ENCODE measurements at places on chromosomes 3 and 15.
A peak's percentile ranks its signal among the peaks of the same experiment; 100 is the strongest.

DNA sequence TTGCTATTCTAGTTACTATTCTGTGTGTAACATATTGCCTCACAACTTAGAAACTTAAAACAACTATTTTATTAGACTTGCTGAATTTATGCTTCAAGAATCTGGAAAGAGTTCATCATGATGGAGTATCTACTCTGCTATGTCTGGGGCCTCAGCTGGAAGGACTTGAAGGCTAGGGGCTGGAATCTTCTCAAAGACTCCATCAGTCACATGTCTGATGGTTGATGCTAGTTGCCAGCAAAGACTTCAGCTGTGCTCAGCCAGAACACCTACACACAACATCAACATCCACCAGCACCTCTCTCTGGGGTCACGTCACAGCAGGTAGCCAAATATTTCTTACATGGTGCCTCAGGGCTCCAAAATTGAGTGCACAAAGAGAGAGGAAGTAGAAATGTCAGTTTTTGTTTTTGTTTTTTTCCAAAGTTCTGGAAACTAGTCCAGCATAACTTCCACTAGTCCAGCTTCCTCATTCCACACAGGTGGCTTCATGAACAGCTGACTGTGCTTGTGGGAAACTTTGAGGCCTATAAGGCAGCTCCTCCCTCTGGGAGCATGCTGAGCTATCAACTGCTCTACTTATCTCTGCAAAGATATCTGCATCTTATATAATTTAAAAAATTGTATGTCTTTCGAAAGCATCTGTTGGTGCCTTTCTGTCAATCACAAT, 325.4 kb upstream of the AGTR1 start:
- no peak for DNase-seq

GRCh38 chr3:12479919-12480427, 4.3 kb upstream of the TSEN2 start:
- peak; percentile 37 for DNase-seq

DNA sequence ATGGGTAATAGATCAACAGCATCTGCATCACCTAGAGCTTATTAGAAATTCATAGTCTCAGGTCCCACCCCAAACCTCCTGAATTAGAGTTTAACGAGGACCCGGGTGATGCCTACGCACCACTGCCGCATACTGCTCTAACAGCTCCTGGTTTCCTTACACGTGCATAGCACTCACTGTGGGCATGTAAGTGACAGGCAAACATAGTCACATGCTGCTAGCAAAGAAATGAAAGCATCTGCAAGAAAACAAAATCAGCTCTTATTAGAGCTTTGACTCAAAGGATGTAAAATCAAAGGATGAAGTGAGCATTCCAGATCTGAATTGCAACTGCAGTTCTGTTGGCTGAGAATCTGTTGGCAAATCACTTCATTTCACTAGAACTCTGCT, 19.1 kb upstream of the RIOX2 start:
- peak; percentile 19 for DNase-seq

GRCh38 chr15:63855735-63856134, 22.0 kb upstream of the HERC1 start:
- no peak for DNase-seq

- no peak for DNase-seq
Observed at GRCh38 chr3:130816561-130817445, 70.2 kb upstream of the PIK3R4 start.

- no peak for DNase-seq
Observed at GRCh38 chr15:73596174-73596573, 37.0 kb downstream of the NPTN start.

- no peak for DNase-seq
Observed at GRCh38 chr3:67421912-67422311, 232.5 kb downstream of the SUCLG2 start.

DNA sequence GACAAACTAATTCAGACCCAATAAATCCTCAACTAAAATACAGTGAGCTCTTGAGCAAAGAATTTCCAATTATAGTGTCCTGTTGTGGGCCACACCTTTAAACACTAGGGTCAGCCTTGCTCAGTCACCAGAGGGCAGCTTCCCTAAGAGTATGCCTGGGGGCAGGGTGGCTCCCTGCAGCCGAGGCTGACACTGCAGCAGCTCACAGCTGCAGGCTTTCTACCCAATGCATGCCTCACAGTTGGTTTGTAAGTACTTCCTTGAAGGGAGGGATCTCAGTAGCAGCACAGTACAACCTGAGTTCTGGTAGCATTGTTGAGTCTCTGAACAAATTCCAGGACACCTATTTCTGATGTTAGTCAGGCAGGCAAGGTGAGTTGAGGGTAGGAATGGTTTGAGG, 335.6 kb downstream of the TUSC7 start:
- DNase-seq: no peak

DNA sequence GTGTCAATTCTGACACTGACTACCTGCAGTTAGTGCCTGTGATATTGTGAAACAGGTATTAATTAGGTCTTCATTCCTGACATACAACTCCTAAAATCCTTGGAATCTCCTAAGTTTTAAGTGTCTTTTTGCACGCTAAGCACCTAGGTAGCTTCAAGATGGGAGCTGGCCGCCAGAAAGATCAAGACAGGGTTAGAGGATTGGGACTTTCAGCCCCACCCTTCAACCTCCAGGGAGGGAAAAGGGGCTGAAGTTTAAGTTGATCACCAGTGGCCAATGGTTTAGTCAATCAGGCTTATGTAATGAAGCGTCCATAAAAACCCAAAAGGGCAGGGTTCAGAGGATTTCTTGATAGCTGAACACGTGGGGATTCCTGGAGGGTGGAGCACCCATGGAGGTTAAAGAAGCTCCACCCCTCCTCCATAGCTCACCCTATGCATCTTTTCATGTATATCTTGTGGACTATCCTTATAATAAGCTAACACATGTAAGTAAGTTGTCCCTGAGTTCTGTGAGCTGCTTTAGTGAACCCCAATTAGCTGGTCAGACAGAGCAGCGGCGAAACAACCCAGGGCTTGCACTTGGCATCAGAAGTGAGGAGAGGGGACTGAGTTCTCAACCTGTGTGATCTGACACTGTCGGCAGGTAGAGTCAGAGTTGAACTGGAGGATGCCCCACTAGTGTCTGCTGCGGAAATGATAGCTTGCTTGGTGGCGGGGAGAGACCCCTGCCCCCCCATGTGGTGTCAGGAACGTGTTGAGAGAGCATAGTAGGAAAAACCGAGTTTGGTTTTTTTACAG, 12.8 kb upstream of the SRP14 start:
- no peak for DNase-seq

DNA sequence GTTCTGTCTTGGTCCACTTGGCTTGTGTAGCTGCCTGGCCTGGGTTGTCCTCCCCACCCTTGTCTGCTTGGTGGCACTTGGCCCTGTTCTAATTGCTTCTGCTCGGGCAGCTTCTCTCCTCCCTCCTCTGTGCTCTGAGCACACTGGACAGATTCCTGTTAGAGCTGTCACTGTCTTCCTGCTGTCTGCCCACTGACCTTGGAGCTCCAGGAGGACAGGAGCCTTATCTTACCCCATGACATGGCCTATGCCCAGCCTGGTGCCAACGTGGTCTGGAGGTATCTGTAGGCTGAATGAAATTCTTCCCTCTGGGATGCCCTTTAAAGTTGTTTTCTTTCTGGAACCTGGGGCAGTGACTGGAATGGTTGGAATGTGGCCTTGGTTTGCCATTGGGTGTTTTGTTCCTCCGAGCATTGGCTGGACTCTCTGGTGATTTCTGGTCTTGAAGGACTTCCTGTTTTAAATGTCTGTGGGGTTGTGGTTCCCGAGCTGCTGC, 94.1 kb downstream of the FAM43A start:
- DNase-seq: no peak

- DNase-seq: no peak
Observed at GRCh38 chr3:163768048-163768447, 1310.2 kb downstream of the SI start.

- DNase-seq: no peak
Observed at GRCh38 chr15:34673241-34673640, 81.6 kb downstream of the GJD2 start.

- DNase-seq: peak; percentile 15
Observed at GRCh38 chr15:64842986-64843561, 1.4 kb downstream of the PLEKHO2 start.

- no peak for DNase-seq
Observed at GRCh38 chr3:58639842-58640241, 26.7 kb downstream of the FAM3D start.

DNA sequence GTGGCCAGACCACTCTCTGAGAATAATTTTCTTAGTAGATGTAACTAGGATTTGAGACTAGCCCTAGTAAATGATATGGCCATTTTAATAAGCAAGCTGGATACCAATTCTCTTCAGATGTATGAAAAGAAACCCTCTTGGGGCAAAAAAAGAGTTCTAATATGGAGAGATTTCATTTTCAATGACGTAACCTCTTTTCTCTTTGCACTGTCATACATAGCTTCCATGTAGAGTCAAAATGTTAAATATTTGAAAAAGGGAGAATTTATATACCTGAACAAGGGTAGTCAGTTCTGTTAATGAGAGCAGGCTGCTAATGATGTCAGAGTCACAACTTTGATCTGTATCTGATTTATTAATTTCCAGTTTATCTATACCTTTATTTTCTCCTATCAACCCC, 120.0 kb downstream of the KBTBD8 start:
- no peak for DNase-seq

DNA sequence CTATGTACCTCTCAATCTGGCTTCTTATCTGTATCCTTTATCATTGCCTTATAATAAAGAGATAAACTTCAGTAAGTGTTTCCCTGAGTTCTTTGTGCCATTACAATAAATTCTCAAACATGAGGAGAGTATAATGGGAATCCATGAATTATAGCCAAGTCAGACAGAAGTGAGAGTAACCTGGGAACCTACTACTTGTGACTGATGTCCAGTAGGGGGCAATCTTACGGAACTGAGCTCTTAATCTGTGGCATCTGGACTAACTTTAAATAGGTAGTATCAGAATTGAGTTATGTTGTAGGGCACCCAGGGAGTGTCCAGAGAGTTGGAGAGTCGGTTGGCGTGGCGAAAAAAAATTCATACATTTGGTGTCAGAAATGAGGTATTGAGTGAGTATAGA, 542.6 kb downstream of the ZBBX start:
- no peak for DNase-seq

DNA sequence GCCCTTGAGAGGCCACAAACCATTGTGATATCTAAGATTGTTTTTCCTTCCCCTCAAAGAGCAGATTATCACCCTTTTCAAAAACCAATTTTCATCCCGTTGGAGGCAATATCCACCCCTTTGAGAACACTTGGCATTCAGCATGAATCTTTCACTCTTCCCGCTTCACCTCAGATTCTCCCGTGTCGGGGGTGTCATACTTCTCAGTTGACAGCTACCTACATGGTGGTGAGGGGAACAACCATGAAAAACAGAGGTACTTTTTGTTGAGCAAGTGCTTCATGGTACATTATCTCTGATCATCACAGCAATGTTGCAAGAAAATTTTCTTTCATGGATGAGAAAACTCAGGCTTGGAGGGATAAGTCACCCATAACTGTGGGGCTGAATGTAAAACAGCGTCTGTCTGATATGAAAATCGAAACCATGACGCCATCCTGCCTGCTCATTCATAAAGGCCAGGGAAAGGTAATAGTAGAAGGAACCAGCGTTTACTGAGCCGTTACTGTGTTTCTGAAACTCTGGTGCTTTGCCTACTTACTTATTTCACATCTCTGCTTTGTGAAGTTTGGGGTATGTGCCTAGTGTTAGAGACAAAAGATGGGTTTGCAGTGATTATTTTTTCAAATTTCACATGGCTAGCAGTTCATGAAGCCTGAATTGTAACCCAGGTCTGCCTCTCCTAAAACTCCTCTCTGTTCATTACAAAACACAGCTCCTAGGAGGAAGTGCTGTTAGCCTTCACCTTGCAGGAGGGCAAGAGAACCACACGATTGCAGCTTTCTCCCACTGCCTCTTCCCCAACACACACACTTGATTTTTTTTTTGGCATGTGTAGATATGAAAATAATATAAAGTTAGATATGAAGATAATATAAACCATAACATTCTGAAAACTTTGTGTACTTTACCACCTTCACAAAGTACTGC, 35.4 kb downstream of the SV2B start:
- no peak for DNase-seq

DNA sequence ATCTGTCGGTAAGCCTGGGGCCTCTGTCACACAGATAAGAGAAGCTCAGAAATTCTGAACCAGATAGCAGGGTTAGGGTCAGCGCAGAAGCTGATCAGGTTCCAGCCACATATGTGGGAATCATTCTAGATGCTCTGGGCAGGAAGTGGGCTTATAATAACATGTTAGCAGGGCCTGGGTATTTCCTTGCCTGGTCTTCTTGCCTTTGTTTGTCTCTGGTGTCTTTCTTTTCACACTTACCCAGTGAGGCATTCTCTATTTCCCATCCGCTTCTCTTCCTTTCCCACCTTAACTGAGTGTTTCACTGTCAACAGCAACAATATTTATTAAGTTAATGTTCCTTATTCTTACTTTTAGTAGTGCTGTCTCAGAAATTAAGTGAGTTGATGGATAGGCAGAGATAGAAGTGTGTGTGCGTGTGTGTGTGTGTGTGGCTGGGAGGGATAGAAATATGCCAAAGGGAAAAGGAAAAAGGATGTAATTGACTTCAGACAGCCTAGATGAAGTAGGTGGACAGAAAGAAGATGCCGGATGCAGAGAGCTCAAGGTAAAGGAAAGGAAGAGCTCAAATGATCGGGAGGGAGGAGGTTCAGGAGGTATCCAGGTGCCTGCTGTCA, 2.0 kb downstream of the PLA1A start:
- no peak for DNase-seq

DNA sequence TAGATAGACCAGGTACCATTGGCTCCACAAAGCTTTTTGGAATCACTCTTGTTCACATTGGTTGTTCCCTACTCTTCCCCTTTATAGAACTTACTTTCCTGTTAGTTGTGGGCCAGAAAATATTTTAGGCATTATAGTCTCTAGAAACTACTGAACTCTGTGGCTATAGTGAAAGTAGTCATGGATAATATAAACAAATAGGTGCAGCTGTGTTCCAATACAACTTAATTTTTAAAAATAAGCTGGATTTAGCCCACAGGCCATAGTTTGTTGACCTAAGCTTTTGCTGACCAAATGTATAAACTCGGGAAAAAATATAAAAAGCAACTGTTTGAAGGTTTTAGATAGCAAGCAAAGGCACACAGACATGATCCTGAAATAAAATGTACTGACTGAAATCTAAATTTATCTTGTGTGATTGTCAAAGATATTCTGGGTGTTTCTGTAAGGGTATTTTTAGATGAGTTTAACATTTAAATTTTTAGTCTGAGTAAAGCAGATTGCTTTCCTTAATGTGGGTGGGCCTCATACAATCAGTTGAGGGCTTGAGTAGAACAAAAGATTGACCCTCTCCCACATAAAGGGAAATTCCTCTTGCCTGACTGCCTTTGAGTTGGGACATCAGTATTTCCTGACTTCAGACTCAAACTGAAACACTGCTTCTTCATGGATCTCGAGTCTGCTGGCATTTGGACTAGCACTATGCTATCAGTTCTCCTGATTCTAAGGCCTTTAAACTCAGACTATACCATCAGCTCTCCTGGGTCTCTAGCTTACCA, 13.2 kb downstream of the IQCB1 start:
- DNase-seq: no peak
